GM06990 (cell line): ENCODE measurements at places on chromosomes 7 and 10.
A peak's percentile ranks its signal among the peaks of the same experiment; 100 is the strongest.

GRCh38 chr10:107733328-107734130 is 569.0 kb upstream of the SORCS1 start:
- no peak for DNase-seq

- DNase-seq: no peak
Measured at GRCh38 chr7:68785036-68785435, 813.2 kb upstream of the AUTS2 start.

- peak; percentile 54 for DNase-seq
Measured at GRCh38 chr7:24877790-24878311, 102.1 kb downstream of the OSBPL3 start.

DNA sequence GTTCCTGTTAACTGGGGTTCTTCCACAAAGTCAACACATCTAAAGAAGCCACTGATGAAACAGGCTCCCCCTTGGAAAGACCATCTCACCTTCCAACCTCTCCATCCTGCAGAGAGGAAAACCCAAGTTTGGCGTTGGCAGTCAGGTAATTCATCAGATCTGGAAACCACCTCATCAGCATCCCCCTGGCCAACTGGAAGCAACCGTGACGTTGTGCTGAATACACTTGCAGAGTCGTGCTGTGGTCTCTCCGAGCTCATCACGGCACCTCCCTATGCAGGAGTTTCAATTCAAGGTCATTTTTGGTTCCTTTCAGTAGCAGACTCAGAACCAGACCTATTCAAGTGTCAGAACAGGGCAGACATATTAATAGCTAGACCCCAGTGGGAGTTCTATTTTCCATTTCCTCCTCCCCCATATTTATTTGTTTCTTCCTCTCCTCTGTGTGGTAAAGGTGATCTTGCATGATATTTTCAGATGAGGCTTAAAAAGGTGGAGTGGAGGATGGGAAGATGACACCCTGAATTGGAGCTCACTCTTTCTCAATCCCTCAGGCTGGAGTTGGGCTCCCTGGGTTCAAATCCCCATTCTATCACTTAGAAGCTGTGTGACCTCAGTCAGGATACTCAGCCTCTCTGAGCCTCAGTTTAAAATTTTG is 149.1 kb upstream of the ADO start:
- DNase-seq: peak; percentile 80
